ENCODE measurements at places on chromosomes 7 and 10.
A peak's percentile ranks its signal among the peaks of the same experiment; 100 is the strongest.

DNA sequence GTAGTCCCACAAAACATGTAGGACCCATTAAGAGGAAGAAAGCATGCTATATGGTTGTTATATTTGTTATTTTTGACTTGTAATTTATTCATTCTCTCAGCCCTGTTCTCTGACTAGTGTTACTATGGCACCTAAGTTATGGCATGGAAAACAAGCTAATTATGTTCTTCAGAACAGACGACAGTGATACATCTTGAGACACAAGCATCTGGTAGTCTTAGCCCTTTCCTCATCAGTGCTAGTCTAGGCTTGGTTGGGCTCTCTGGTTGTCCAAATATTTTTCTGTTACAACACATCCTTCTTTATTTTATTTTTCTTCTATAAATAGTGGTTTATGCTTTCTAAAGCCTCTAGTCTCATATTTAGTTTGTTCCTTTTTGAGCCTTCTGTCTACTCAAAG, 308.3 kb upstream of the KAT6B start:
- DNase-seq: no peak

DNA sequence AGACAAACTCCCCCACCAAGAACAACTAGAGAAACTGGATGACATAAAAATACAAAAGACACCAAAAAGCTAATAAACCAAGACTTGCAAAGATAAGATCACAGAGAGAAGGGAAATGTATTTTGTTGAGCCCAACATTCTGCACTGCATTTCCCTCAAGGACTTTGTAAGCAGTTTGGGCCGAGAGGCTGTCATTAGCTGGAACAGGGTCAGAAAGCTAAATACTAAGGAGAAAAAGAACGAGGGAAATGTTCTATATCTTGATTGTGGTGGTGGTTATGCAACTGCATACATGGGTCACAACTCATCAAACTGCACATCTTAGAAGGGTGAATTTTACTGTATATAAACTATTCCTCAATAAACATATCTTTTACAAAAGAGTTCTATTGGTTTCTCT, 315.0 kb downstream of the IPMK start:
- peak; percentile 45 for DNase-seq

DNA sequence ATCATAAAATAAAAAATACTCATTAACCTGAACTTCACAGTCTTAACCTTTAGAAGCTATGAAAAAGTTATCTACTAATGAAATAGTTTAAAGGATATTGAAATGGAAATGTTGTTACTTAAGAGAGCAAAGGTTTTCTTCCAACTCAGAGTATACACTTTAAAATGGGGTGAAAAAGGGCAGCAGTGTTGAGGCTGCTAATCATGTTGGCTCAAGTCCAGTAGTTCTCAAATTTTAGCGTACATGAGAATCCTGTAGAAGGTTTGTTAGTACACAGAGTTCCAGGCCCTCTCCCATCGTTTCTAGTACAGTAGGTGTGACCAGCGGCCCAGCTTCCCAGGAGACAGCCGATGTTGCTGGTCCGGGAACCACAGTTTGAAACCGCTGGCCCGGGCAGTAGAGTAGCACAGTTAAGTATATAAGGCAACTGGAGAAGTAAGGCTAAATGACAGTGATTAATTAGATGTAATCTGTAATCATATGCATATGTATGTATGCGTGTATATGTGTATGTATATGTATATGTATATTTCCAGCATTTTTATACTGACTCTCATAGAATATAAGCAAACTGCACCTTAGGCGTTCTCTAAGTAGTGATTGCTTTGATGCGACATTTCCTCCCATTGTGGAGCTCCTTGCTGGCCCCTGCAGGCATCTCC, 147.2 kb upstream of the PRR15 start:
- DNase-seq: no peak

DNA sequence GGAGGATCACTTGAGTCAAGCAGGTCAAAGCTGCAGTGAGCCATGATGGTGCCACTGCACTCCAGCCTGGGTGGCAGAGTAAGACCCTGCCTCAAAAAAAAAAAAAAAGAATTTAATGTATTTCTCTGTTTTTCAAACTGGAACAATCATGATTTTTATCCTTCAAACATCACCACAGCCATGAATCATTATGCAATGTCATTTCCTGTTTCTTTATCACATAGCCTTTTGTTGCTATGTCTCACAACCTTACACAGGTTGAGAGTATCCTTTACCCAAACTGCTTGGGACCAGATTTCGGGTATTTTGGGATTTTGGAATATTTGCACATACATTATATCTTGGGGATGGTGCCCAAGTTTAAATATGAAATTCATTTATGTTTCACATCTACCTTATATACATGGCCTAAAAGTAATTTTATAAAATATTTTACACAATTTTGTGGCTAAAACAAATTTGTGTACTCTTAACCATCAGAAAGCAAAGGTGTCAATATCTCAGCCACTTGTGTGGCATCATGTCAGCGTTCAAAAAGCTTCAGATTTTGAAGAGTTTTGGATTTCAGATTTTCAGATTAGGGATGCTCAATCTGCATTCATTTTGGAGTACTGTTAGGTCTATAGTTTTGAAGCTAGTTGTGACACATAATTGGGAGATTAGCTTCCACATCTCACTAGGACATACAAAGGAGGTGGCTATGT, 8.2 kb downstream of the NT5C3A start:
- DNase-seq: no peak

DNA sequence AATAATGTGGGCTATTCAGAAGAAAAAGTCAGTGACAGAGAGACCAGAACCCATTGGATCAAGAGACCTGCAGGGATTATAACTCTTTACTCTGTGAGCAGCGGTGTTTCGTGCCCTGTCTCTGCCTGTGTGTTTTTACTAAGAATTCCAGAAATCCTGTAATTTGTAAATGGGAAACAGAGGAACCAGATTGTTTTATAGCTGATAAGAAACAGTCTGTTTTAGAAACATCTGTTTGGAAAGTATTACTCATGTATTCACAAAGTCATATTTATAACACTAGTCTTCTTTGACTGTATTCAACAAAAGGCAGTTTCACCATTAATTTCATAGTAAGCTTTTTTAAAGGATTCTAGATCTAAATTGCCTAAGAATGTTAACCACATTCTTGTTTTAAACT, 30.0 kb upstream of the VDAC2 start:
- DNase-seq: peak; percentile 25

DNA sequence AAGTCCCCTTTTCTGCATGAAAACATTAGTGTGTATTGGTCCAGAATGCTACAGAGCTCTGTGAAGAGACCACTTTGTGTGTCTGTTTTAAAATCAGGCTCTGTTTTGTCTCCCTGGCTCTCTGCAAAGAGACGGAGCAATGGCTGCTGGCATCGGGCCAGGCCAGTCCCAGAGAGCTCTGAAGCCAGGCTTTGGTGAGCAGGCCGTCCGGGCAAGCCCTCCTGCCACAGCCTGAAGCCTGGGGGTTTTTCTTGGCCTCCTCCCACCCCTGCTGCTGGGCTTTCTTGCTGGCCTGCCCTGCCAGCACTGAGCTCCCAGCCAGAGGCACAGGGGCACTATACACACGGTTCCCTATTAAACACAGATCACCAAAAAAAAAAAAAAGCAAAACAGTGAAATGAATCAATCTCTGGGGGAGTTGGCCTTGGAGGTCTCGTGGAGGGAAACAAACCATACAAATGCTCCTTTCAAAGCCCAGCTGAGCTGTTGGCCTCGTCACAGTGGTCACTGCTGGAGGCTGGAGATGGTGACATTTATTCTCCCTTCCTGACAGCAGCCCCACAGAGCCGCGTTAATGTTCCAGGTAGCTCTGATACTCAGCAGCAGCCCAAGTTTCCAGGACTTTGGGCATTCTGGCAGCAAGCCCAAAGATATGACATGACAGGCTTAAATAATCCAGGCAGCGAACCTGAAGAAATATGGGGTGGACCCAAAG, 237.2 kb downstream of the TCF7L2 start:
- DNase-seq: no peak

GRCh38 chr10:77836299-77836820, 90.2 kb downstream of the DLG5 start:
- no peak for DNase-seq

GRCh38 chr10:133132473-133133291, 27.3 kb upstream of the KNDC1 start:
- DNase-seq: no peak

DNA sequence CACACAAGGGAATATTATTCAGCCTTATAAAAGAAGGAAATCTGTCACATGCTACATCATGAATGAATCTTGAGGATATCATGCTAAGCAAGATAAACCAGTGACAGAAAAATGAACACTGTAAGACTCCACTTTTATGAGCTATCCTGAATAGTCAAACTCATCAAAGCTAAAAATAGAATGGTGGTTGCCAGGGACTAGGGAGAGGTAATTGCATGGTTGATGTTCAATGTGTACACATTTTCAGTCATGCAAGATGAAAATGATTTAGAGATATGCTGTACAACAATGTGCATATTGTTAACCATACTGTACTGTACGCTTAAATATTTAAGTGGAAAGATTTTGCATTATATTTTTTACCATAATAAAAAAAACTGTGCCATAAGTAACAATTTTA, 1349.1 kb downstream of the XPNPEP1 start:
- DNase-seq: no peak

DNA sequence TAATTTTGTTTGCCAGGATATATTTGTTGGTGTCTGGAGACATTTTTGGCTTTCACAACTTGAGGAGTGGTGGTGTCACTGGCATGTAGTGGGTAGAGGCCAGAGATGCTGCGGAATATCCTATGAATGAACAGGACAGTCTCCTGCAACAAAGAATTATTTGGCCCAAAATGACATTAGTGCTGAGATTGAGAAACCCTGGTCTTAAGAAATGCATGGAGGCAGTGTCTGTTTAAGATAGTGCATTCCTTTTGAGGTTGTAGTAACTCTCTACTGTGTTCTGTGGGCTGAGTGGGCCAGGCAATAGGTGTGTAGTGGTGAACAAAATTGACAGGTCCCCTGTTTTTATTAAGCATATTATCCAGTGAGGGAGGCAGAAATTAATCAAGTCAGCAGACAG, 165.5 kb downstream of the CDK14 start:
- DNase-seq: no peak

GRCh38 chr10:115129752-115130151, 36.6 kb downstream of the ATRNL1 start:
- peak; percentile 43 for DNase-seq

- DNase-seq: peak; percentile 70
Observed at GRCh38 chr7:75866489-75867389, 12.1 kb upstream of the RHBDD2 start.

- DNase-seq: peak; percentile 24
Observed at GRCh38 chr7:16417906-16418305, 3.4 kb downstream of the CRPPA start.

DNA sequence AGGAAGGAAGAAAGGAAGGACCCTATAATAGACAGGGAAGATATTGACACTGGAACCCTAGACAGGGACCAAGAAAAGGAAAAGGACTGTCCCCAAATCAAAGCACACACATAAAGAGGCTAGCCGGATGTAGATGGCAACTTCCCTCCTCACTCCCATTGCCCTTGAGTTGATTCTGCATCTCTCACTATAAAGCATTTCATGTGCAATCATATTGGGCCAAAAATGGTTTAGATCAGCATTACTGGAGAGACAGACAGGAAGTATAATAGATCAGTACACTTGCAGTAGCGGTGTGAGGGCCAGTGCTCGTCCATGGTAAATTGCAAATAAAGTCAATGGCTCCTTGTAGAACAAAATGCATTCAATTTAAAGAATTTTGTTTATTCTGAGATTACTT, 8.4 kb downstream of the IFIT3 start:
- DNase-seq: no peak

DNA sequence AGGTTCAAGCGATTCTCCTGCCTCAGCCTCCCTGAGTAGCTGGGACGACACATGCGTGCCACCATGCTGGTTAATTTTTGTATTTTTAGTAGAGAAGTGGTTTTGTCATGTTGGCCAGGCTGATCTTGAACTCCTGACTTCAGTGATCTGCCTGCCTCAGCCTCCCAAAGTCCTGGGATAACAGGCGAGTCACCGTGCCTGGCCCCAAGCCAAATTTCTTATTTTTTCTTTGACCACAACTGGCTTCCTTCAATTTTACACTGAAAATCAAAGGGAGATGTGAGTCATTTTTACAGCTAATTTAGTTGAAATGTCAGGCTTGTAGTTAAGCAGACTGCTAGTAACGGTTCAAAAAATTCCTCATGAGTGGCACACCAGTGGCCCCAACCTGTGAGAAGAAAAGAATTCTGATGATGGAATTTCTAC, 7.8 kb downstream of the RNF216 start:
- peak; percentile 92 for DNase-seq

- no peak for DNase-seq
Observed at GRCh38 chr10:126525326-126525725, 137.0 kb upstream of the ADAM12 start.

GRCh38 chr7:40474790-40475680, 340.2 kb downstream of the SUGCT start:
- no peak for DNase-seq

GRCh38 chr10:84314275-84314674, 14.1 kb upstream of the CCSER2 start:
- DNase-seq: no peak

GRCh38 chr10:24762966-24763623, 39.4 kb upstream of the ARHGAP21 start:
- DNase-seq: no peak

- DNase-seq: no peak
Observed at GRCh38 chr10:54702583-54703485, 98.2 kb downstream of the PCDH15 start.

DNA sequence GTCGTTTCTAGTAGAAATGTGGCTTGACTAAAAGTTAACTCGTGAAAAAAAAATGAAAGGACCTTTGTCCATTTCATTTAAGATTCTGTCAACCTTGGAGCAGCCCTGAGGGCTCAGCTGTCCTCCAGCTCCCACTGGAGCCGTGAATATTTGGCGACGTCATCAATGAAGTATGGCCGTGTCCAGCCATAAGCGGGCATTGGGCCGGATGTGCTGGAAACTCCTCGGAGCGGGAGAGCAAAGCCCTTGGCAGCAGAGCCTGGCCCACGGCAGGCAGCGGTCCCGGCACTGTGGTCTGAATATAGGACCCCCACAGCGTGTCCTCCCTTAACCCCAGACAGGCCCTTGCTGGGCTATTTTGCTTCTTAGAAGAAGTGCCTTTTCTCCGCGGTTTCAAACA, 50.0 kb downstream of the JAKMIP3 start:
- no peak for DNase-seq

DNA sequence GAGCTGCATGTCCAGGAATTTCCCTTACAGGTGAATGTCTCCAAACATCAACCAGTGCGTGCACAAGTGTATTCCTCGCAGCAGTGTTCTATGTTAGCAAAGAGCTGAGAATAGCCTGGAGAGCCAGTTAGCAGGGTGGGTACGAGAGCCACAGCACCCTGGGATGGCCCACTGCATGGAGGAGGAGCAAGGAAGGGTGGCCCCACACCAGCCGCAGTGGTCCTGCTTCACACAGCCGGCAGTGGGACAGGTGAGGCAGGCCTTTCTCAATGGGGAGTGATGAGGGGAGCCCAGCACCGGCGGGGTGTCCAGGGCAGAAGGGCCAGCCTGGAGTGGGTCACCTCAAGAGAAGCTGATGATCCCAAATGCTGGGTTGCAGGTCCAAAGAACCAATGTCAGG, 240.7 kb downstream of the TCERG1L start:
- no peak for DNase-seq

GRCh38 chr10:130509881-130510689, 373.9 kb downstream of the GLRX3 start:
- no peak for DNase-seq
